CD4-positive, alpha-beta T cell treated with Interleukin-4 for 1 hour (primary cell): ENCODE measurements at places on chromosomes 2 and 18.

DNA sequence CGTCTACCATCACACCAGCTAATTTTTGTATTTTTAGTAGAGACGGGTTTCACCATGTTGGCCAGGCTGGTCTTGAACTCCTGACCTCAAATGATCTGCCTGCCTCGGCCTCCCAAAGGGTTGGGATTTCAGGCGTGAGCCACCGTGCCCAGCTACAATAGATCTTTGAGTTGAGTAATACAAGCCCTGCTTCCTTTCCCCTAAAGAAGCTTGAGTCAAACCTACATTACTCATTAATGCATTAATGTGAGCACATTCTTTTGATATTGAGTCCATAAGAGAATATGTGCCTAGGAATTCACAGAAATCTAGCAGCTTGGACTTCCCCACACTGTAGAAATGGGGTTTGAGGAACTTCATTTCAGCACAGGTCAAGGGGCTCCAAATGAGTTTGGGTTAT, 39.6 kb downstream of the PSMG2 start:
- DNase-seq: no peak

- no peak for DNase-seq
Measured at GRCh38 chr18:63869851-63870250, 17.7 kb upstream of the SERPINB2 start.

DNA sequence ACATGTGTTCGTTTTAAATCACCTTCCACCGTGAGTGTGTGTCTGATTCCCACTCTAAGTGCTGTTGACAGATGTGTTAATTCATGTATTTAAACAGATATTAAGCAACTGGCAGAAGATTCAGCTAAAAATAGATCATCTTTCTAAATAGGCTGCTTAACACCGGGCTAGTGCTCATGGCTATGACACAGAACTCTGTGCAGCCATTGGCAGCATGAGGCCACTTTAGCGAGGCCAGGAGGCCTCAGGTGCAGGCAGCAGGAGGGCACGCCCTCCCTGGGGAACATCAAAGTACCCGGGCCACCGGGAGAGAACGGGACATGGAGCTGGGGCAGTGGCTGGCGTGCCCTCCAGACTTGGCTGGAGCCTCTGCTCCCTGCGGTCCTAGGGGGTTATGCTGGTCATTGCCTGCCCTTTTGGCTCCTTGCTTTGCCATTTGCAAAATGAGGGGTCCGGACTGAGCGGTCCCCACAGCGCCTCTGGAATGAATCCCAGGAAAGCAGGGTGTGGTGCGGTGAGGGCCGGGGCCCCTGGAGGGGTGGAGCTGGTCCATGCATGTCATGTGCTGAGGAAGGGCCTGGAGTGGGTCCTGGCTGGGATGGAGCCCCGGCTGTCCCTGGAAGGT, 62.8 kb upstream of the HDAC4 start:
- DNase-seq: no peak

GRCh38 chr2:162092658-162093556, 18.9 kb upstream of the DPP4 start:
- DNase-seq: no peak

DNA sequence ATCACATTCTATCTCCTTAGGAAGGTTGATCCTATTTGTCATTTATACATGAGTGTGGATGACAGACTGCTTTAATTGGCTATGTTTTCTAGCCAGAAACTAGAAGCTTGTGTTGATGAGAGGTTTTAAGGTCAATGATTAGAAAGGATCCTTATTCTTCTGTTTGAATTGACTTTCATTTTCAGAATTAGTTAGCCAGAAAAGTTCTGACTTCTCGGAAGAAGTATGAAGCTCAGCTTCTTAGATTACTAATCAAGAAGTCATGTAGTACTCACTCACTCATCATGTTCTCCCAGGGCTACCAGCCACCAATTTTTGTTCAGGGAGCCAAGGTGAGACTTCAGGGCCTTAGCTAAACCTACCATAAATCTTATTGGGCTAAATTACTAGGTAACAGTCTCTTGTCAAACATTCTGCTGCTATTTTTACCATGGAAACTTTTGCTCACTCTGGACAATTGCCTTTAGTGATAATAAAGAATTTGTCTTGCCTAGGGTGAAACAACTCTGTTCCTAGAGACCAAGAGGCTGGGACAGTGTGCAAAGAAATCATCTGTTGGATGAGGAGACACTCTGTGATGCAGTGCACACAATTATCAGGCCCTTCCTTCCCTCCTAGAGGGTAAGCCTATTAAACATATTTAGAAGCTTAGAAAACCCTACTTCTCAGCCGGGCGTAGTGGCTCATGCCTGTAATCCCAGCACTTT, 111.6 kb upstream of the DNMT3A start:
- no peak for DNase-seq

- DNase-seq: no peak
Measured at GRCh38 chr2:190062053-190062452, 476 bp downstream of the MSTN start.

DNA sequence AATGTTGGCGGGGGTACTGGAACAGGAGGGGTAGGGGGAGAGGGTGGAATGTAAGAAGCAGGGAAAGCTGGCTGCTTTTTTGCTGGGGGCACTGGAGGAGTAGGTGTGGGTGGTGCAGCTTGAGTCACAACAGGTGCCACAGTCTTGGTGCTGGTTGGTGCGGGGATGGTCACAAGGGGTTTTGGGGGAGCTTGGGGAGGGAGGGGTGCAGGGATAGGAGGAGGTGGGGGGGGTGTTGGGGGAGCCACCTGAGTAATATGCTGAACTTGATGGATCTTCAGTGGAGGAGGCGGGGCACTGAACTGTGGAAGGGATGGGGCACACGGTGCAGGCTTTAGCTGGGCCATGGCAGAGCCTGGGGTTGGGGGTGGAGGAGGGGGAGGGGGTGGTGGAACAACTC, 94.4 kb downstream of the RAPH1 start:
- no peak for DNase-seq

DNA sequence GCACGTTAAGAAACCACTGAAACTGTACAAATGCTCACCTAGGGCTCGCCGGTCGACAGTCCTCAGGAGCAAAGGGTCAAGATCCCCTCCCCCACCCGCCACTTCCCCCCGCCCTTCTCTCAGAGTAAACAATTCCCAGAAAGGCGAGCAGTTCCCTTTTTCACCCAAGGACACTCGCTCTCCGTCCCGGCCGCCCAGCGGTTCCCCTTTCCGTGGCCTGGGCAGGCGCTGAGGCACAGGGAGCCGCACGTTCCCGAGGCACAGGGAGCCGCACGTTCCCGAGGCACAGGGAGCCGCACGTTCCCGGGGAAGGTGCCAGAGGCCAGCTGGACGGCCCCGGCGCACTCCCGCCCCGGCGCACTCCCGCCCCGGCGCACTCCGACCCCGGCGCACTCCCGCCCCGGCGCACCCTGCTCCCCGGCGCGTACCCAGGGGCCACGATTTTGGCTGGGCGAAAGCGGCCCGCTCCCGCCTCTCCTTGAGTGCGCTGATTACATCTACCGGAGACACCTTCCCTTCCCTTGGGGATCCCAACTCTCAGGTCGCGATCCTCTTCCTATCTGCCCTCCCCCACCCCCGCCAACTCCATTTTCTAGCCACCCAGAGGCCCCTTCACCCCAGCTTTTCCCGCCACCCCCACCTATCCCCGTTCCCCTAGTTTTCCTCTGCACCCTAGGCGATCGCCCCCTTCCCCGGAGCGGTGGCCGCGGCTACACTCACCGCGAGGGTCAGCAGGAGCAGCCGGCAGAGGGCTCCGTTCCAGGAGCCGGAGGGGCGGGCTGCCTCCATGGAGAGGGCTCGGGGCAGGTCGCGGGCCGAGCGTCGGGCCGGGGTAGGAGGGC, 817 bp downstream of the DSC2 start:
- DNase-seq: peak; percentile 40

- no peak for DNase-seq
Measured at GRCh38 chr18:3498698-3499471, 48.9 kb downstream of the TGIF1 start.

GRCh38 chr2:101064868-101065549, 62.9 kb downstream of the RPL31 start:
- DNase-seq: no peak

GRCh38 chr2:215841175-215841816, 172.1 kb downstream of the MREG start:
- DNase-seq: no peak

DNA sequence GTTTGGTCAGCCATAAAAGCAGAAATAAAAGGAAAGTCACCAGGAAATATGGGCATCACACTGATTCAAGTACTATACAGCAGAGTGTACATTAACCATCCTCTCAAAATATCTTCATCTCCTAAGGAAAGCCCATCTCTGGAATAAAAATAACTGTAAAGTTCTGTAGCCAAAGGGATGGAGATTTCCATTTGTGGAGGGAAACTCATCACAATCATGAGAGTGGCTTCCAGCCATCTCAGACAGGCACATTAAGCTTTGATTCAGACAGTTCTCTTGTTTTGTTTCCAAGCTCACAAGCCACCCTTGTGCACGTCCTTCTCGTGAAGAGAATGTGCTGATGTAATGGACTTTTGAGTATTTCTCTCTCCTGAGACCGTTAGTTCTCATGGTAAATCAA, 695.5 kb downstream of the LRRTM4 start:
- DNase-seq: no peak

DNA sequence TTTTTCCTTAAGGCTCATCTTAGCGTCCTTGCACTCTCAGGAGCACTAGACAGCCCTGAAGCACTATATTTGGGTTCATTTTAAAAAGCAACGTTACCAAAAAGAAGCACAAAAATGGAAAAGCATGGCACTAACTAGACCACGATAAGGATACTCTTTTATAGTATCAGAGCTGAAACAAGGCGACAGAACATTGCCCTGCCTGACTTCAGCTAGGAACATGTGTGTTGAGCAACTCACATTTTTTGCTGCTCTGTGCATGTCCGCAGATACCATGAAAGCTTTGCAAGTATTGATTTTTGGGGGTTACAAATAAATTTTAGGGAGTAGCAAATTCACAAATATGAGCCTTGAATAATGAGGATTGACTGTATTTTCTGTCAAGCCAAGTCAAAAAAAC, 332.0 kb downstream of the PTPRM start:
- DNase-seq: no peak

- peak; percentile 2 for DNase-seq
Measured at GRCh38 chr2:238573065-238573778, 146.5 kb downstream of the ASB1 start.

GRCh38 chr18:63686871-63687270, 15.9 kb upstream of the SERPINB11 start:
- no peak for DNase-seq

- DNase-seq: no peak
Measured at GRCh38 chr2:12774395-12774727, 57.6 kb downstream of the TRIB2 start.

DNA sequence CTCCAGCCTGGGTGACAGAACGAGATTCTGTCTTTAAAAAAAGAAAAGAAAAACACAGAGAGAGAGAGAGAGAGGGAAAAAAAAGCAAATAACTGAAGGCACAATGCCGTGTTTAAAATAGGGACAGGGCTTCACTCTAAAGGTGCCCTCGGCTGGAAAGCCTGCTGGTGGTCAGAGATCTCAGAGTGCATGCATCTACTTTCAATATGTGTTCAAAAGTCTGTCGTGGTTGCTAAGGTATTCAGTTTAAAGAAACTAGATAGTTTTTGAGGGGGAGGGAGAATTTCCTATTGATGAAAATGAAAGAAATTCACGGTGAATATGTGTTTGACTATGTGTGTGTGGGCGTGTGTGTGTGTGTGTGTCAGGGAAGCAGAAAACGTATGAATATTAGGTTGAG, 11.0 kb upstream of the CBLN2 start:
- DNase-seq: no peak

GRCh38 chr2:190627448-190628412, 21.2 kb upstream of the NAB1 start:
- no peak for DNase-seq

- DNase-seq: no peak
Measured at GRCh38 chr18:44744161-44745121, 63.8 kb downstream of the SETBP1 start.

- no peak for DNase-seq
Measured at GRCh38 chr2:36445185-36445866, 89.7 kb downstream of the CRIM1 start.

GRCh38 chr2:128329607-128330006, 10.9 kb upstream of the HS6ST1 start:
- DNase-seq: no peak

- no peak for DNase-seq
Measured at GRCh38 chr2:136219341-136219740, 101.4 kb upstream of the CXCR4 start.

DNA sequence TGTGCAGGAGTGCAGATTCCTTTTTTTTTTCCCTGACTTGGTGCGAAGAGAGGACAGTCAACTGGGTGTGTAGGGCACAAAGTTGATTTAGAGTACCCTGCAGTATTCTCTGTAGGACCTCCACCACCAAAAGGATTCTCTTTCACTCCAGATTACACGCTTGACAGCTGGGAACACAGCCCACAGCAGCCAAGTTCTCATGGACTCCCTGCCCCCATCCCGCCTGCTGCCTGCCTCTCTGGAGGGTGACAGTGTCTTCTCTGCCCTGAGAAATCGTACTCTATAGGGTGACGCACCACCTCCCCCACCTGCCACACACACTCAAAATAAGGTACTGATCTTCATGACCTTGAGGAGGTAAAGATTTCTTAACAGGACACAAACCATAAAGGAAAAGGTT, 26.6 kb upstream of the IHH start:
- no peak for DNase-seq

DNA sequence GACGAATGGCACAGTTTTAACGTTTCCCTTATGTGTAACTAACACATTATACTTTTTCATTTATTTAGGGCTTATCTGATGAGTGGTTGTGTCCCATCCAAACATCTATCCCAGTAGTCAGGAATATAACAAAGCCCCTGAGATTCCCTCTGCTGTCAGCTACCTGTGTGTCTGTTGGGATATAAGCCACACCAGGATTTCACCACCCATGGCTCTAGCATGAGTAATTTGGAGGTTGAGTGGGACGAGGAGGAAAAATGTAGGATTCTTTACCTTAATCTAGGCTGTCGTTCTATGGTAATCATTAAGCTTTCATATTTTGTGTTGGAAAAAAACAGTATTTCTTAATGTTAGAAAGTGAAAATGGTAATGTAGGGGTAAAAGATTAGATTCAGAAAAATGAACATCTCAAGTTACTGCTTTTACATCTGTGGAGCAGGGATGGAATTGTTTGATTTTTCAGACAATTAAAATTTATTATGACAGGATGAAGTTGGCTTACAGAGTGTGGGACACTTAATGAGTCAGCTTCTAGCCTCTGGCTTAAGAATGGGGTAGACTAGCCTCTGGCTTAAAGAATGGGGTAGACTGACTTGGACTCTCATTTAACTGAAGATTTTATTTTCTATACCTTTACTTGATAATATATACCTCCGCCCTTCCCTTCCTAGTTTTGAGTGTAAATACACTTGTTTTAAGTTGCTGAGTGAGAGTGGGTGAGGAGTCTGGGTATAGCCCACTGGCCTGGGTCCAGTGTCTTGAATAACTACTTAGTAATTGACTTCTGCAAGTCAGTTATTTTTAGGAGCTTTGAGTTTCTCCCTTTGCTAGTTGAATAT, 88.5 kb upstream of the RANBP2 start:
- DNase-seq: no peak

GRCh38 chr2:126370201-126370600, 285.8 kb upstream of the GYPC start:
- no peak for DNase-seq

DNA sequence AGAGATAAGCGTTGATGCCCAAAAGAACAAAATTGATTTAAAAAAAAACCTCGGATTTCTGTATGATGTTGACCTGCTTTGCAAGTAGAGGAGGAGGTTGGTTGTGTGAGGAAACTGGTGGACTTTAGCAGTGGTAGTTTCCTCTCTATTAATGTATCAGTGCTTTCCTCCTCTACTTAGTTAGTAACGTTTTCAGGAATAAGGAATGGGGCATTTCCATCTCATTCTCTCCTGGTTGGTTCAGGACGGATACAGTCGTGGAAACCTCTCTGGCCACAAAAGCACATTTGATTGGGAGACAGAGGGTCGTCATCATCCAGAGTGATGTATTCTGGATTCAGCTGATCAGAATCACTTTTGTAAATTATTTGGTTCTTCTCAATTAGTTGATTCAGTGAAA, 1.5 kb downstream of the FHOD3 start:
- no peak for DNase-seq
